ENCODE measurements at places on chromosomes 3 and 15.

GRCh38 chr3:118501152-118501551 is 533.5 kb downstream of the IGSF11 start:
- DNase-seq = no peak

- DNase-seq = no peak
These were observed 7.1 kb upstream of the GOLIM4 start for GRCh38 chr3:168102735-168103410.

DNA sequence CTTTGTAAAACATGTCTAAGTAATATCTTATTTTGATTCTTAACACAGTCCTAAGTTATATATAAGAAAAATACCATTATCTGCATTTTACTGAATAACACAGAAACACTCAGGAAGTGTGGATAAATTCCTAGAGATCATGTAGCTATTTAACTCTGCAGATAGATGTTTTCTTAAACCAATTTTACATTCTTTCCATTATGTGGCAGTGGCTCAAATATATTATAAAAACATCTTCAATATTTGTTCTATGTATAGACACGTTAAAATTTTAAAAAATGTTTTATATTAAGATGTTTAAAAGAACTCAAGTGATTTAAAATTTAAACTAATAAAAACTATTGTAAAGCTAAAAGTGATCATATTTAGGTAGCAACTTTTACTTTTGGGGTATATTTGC is 683.8 kb downstream of the DIPK2A start:
- DNase-seq = no peak

DNA sequence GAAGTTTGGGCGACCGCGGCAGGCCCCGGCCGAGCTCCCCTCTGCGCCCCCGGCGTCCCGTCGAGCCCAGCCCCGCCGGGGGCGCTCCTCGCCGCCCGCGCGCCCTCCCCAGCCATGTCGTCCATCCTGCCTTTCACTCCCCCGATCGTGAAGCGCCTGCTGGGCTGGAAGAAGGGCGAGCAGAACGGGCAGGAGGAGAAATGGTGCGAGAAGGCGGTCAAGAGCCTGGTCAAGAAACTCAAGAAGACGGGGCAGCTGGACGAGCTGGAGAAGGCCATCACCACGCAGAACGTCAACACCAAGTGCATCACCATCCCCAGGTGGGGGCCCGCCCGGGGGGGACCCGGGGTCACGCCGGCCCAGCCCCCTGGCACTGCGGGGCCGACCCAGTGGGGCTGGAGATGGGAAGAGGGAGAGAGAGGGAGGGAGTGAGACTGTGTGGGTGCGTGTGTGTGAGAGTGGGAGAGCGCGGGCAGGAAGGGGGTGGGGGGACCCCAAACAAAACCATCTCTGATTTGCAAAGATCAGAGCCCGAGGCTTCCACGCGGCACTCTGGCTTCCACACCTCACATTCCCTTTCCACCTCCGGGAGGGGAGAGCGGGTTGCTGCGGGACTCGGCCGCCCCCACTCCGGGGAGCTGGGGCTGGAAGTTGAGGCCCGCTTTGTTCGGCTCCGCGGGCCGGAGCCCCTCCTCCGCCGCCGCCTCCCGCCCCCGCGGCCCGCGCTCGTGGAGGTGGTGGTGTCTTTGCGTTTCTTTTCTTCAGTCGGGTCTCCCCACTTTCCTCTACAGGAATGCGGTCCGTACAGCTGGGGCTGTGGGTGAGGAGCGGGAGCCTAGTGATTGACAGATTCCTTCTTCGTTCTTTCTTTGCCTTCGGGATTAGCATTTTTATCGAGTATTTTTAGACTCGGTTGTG is 898 bp downstream of the SMAD3 start:
- no peak for DNase-seq

GRCh38 chr15:41827880-41828806 is at the start of gene JMJD7:
JMJD7 (plus strand) TSS chr15:41828092; CDS start chr15:41828125, 33 bp downstream.
- peak; percentile 93 for DNase-seq

DNA sequence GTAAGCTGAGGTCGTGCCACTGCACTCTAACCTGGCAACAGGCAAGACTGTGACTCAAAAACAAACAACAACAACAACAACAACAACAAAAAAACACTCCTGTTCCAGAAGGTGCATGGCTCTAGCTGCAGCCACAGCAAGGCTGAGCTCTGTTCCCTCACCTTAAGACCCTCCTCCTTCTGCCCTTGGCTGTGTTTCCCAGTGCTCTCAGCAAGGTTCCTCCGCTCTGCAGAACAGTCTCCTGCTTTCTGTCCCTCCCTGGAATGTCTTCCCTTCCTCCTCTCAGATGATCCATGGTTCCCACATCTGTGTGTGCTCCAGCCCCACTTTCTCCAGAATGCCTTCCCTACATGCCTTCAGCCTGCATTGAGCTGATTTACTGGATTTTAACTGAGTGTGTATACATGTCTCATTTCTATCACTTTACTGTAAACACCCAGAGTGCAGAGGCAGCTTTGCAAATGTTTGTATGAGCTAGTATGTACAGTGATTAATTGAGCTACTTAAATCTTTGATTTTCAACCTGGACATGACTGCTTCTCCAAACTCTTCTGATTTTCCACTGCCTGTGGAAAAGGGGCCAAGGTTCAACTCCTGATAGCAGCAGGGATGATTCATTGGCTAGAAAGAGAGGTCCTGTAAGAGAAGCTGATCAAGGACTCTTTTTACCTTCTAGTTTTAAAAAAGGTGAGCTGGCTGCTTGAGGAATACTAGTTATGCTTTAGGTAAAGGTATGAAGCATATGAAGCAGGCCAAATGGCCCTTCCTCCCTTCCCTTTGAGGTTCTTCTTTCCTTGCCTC is 14.7 kb downstream of the ANKUB1 start:
- DNase-seq = no peak

DNA sequence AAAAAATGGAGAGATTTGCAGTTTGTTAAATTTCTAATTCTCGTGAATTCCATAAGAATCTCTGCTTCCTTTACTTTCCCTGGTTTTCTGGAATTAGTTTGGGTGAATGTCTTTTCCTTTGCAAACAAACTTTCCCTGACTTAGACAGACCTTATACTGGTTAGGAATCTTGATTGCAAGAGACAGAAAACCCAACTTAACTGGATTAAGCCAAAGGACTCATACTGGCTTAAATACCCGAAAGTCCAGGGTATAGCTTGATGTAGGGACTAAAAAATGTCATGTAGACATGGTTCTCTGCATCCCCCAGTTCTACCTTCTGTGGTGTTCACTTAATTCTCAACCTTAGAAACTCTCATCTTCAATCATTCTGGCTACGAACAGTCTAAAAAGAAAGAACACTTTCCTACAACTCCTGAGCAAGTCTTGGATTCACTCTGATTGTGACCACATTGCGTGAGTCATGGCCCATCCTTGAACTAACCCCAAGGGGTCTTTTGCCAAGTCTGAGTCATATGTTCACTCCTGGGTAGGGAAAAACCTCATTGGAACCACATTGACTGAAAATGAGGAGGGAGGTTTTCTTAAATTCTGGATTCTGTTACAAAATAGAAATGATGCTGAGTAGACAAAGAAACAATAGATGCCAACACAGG is 136.0 kb upstream of the DAZL start:
- no peak for DNase-seq

DNA sequence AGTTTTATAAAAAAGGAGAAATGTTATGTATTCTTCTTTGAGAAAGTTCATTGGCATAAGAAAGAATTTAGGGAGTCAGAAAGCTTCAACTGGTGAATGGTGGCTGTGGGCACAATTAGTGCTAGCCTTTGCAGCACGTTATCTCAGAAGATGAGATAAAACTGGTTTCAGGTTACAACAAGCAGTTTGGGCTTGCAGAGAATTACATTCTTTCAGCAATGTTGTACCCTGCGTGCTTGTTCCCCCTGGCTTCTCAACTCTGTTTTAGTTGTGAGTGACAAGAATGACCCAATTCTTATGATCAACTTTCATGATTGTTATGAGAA is 31.6 kb upstream of the ACP3 start:
- DNase-seq = no peak

GRCh38 chr15:73637527-73637926 is 4.3 kb upstream of the NPTN start:
- no peak for DNase-seq

DNA sequence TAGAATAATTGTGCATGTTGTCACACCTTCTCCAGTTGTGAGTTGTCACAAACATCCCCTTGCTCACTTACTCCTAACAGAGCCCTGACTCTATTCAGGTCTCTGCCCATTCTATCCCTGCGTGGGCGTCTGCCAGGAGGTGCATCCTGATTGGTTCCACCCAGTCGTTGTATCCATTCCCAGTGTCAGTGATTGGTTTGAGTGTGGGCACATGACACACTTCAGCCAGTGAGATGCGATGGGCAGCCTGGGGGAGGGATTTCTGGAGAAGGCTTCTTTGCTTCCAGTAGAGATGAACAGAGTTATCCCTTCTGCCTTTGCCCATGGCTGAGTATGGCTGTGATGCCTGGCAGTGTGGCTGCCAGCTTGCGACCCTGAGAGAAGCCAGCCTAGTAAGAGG is 18.7 kb downstream of the PXYLP1 start:
- DNase-seq = no peak

DNA sequence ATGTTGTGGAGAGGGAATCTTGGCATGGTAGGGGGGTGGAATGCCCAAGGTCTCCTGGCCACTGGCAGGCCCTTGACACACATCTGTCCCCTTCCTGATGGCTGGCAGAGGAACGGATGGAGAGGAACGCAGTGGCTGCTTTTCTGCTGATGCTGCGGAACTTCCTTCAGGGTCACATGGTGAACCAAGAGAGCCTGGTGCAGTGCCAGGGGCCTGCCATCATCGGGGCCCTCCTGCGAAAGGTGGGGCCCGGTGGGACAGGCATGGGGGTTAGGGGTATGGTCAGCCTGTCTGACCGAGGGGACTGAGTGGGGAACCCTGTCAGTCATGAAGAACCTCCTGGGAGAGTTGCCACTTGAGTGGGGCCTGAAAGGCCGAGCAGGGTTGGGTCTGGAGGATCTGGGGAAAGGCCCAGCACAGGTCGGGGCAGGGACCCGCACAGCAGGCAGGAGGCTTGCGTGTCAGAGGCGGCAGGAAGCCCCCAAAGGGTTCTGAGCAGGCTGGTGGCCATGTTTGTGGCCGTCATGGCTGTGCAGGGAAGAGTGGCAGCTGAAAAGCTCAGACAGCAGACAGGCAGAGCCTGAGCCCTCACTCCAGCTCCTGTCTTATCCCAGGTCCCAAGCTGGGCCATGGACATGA is 18.1 kb downstream of the NBEAL2 start:
- no peak for DNase-seq

DNA sequence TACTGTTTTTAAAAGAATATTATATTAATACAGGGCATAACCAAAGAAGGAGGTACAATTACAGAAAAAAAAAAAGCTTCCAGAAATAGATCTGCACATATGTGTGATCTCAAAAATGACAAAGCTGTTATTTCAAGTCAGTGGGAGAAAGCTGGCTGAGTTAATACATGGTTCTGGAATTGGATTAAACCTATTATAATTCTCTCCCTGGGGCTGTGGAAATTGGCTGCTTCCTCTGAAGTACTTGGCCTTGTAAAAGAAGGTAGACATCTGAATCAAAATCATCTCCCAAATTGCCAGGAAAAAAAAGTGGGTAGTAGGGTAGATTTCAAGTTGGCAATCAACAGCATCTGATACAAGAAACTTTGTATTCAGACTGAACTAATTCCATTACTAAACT is 723.9 kb upstream of the ALCAM start:
- no peak for DNase-seq

DNA sequence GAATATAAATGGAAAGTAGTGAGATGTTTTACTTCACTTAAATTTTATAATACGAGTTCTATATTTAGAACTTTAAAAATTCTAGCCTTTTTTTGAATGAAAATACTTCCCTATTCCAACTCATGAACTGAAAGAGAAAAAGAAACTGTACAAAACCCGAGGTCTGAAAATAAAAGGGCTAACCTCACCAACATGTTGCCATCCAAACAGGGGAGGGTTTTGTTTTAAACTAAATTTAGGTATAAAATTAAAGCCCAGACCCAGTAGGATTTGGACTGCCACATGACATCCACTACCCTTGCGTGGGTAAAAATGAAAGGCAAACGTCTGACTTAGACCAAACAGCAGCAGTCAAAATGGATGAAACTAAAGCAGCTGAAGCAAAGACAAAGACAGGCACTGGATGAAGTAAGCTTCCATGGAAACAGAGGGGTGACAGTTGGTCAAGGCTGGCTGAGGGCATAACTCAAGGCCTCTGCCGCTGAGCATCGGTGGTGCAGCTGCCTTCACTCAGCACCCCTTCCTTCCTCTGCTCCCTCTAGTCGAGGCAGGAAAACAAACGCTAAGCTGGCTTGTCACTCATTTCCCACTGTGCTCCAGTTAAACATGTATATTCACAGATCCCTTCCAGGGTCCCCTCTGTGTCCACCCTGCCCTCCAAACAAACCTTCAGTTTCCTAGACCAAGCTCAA is 58.1 kb downstream of the TM4SF4 start:
- no peak for DNase-seq

DNA sequence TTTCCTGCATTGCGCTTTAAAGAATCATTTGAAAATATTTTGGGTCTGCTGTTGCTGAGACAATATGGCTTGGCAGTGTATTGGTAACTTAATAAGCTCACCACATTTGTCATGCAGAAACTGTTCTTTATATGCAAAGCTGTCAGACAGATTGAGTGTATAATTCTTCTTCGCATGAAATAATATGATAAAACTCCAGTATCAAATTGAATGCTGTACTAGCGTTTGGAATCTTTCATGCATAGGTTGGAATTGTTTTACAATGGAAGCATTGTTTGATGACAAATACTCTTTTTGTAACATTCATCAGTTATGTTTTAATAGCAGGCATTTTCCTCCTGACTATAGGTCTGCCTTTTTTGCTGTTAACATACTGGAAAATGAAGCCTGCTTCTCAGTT is 53.8 kb downstream of the RBMS3 start:
- DNase-seq = no peak

GRCh38 chr15:44780608-44781007 is 44.3 kb downstream of the TRIM69 start:
- no peak for DNase-seq

DNA sequence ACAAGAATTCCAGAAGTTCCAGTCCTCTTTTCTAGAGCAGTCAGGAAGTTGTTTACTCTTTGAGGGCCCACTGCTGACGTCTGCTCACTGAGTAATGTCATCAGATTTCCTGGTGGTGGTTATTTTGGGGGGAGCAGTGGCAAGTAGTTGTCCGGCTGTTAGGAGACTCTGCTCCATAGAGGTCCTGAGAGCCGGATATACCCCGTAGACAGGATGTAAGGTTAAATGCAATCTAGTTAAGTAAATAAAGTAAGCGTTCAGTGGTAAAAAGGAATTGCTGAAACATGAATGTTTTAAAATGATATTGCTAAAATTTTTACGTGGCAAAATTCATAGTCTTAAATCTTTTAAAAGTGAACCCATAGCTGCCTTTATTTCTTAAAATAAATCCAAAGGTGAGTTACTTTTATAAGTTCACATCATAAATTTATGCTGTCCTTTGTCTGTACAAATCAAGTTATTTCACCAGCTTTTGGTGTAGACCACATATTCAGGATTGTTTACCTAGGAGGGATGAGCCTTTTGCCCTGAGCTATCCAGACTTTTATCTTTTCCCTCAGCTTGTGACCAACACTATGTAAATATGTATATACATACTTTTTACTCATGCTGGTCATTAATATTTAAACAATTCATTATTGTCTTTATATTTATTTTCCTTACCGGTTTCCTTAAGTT is 65.8 kb downstream of the PDE8A start:
- no peak for DNase-seq

- DNase-seq = no peak
These were observed 338.8 kb upstream of the DNAJC19 start for GRCh38 chr3:181328346-181328745.

GRCh38 chr15:88077296-88078020 is 179.1 kb downstream of the NTRK3 start:
- DNase-seq = no peak

- DNase-seq = no peak
These were observed 21.9 kb downstream of the NRROS start for GRCh38 chr3:196661400-196661799.
